ENCODE measurements at places on chromosomes 13 and 19.

GRCh38 chr13:106498571-106498970 is 36.9 kb downstream of the EFNB2 start:
- no peak for DNase-seq

DNA sequence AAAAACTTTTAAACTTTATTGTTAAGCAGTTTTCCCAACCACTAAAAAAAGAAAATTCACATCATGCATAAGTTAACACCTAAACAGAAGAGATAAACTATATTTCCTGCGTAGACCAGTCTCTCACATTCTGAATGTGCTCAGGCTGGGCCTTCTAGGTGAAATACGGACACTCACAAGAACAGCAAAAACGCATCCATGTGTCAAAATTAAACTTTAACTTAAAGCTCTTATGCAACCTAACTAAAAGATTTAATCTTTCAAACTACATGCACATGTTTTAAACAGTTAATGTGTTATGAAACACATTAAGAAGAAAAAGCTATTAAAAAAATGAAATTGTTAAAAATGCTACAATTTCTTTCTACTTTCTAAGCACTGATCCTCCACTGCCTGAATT is 2.6 kb downstream of the SAFB2 start:
- no peak for DNase-seq

DNA sequence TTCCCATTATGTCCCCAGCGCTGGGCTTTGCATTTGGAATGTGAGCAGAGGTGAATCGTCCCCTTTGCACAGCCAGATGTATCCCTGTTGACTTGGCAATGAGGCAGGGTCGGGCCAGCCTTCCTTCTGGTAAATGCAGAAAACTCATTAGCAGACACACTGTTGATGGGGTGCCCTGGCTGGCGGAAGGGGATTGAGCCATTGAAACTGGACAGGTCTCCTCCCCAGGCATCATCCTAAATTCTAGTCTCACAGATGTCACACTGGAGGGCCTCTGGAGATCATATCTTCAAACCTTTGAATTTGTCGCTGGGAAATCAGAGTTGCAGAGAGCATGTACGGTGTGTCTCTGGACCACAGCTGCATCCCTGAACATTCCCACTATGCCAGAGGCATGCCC is 219.5 kb upstream of the TSHZ3 start:
- no peak for DNase-seq

- no peak for DNase-seq
These were observed 4.7 kb upstream of the RGL3 start for GRCh38 chr19:11423791-11424181.

- DNase-seq = no peak
These were observed 44.2 kb upstream of the HOMER3 start for GRCh38 chr19:18985257-18985656.
